H1 (cell line): ENCODE measurements at places on chromosomes 1 and 21. TPM values are rescaled to one million over a fixed set of nuclear protein-coding genes. Genes with fewer than 3 reads are reported as not detected.
A peak's percentile ranks its signal among the peaks of the same experiment; 100 is the strongest.

DNA sequence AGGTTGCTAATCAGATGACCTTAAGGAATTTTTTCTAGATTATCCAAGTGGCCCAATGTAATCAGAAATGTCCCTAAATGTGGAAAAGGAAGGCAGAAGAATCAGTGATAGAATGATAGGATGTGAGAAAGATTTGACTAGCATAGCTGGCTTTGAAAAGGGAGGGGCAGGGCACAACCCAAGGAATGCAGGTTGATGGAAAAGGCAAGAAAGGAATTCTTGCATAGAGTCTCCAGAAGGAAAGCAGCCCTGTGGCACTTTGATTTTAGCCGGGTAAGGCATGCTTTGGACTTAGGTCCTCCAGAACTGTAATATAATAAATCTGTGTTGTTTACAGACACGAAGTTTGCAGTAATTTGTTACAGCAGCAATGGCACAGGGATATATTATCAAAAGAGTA lies 375.7 kb upstream of the B3GALT2 start:
- DNase-seq = no peak

DNA sequence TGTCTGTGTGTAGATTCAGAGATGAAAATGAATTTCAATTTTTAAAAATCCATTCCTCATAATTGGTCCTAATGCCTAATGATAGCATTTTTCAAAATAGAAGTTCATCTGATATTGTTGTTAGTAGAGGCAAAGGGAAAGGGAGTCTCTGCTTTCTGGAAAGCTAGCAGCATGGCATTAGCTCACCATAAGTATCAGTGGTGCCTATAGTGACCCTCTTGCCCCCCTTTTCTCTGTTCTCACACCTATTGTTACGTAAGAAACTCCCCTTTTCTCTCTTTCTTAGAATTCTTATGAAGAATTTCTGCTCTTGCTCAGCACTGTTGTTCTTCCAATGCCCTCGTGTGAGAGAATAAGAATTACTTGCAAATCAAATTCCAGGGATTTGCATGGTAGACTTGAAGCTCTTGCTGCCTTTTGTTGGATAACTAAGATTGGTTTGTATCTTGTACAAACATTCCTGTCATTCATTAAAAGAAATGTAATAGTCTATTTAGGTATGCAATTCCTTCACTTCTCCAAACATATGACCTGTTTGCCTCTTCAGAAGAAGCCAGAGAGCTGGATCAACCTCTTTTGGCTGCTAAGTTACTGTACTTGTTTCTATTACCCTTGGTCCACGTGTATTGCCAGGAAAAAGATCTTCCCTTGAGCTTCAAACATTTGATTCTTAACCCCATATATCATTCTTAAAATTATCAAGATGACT lies 69.2 kb upstream of the MAGI3 start:
- DNase-seq = no peak

C1orf146 gene
- total RNA-seq = not detected in 2 replicates

KRTAP15-1 gene
- total RNA-seq = not detected in 2 replicates

- DNase-seq = no peak
Observed at GRCh38 chr1:218616681-218617080, 271.5 kb downstream of the TGFB2 start.

CFHR3 gene
- total RNA-seq = 0.52 and 1.0 TPM in 2 replicates

DNA sequence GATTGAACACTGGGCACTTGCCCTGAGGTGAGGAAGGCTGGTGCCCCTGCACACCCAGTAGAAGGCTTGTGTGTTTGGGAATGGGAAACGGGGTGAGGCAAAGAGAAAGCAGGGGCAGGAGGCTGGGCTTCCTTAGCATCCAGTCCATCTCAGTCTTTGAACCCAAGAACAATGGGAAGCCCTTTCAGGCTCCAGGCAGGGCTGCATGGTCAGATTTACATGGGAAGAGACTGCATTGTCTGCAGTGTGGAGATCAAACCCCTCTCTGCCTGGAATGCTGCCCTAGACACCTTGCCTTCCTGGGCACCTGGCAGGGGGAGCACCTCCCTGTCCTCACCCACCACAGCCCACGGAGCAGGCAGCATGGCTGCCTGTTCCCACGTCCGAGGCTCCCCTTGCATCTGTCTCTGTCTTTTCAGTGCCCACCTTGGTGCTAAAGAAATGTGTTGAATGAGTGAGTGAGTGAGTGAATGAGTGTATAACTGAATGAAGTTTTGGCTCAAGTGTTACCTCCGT lies 268.5 kb downstream of the GRIK3 start:
- no peak for DNase-seq

DNA sequence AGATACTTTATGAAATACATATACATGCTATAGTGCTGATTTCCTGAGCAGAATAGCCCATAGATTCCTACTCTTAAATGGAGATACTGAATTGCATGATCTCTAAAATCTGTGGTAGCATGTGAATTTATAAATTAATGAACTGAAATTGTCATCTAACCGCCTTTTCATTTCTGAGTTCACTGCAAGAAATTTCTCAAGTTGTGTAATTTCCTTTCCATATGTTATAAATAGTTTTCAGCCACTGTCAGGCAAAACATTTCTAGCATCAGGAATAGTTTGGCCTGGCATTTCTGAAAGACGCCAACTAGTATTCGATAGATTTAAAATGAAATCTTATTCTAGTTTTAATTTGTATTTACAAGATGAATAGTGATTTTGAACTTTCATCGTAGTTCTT lies 310.1 kb downstream of the USH2A start:
- DNase-seq = no peak

- no peak for DNase-seq
Observed at GRCh38 chr1:212605441-212606394, 2.8 kb upstream of the ATF3 start.

DNA sequence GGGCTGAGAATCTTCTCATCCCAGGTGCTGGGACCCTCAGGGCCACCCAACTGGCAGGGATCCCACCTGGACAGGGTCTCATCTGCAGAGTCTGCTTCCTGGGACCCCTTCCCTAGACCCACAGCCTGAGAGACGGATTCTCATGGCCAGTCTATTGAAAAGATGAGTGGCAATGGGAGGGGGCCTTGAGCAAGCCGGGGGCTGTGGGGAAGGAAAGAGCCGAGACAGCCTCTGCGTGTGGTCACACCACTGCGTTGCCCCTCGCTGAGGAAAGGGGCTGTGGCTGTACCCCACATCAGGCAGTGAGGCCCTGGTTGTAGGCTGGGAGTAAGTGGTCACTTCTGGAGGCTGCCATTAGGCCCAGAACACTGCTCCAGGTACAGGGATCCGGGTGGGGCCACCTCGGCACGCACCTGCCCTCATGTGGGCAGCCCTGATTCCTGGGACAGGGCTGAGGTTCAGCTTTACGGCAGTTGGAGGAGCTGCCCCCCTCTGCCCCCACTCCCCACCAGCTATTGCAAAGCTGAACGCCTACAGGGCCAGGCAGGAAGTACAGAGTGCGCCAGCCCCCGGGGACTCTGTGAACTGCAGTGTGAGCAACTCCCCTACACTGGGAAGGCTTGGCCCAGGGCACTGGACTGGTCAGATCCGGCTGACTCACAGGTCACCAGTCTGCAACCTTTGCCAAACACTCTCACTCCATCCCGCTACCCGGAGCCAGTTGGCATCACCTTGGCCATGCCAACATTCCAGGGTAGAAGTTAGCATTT lies 106.9 kb downstream of the RIPK4 start:
- no peak for DNase-seq

- no peak for DNase-seq
Observed at GRCh38 chr1:218345673-218346390, 696 bp downstream of the TGFB2 start.

DNA sequence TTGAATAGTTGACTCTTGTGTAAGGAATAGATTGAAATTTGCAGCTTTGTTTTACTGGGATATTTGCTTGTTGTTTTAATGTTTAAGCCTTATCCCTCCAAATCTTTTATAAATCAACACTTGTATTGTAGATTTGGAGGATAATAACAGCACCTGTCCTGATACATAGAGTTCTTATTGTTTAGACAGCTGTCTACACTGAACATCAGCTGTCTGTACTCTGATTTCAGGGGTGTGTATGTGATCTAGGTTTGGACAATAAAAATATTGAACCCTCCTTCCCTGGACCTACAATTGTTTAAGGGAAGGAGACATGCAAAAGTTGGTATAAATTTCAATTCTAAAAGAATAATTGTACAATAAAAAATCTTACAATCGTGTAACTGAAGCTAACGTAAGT lies 48.3 kb upstream of the DPH5 start:
- no peak for DNase-seq

DNA sequence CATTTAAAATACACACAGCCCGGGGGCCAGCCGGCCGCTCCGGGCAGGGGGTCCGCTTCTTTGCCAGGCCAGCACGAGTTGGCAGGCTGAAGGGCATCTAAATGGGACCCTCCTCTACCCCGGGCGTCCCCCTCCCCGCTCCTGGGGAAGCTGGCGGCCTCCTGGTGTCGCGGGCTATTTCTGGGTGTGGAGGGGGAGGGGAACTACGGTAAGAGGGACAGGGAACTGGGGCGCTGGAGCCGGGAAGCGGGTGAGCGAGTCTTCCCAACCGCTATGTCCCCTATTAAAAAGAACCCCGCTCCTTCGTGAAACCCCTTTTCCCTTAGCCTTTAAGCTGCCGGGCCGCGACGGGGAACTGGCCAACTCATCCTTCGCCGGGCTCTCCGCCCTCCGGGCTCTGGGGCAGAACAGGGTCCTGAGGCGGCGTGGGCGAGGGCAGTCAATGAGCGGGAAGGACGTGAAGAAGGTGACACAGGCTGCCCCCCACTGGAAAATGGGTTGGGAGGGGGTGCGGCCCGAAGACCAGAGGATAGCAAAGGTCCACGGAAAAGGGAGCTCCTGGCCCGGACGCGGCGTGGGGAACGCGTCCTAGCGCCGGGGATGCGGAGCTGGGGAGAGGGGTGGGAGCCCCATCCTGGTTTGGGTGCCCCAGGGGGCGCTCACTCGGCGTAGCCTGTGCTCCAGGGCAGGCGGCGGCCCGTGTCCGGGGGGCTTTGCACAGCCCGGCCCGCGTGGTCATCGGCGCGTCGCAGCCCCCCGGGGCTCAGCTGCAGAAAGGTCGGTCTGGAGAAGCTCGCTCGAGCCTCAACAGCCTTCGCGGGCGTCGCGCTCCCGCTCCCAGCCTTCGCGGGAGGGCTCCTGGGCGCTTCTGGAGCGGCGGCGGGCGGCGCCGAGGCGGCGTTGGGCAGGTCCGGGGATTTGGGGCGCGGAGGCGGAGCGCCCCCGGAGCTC lies 544 bp downstream of the PPM1J start:
- DNase-seq = peak; percentile 74

DNA sequence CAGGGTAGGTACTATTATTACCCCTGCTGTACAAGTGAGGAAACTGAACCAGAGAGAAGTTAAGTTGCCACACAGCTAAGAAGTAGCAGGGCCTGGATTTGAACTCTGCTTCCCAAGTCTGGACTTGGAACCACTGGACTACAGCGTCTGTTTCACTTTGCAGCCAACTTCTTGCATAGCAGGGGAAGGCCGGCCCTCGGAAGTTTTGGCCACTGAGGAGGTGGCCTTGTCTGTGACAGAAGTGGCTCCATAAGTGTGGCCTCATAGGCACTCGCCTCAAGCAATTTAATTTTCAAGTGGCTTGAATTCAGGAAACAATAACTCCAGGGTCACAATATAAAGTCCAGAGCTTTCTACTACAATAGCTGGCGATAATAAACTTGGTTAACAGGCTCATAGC lies 41.4 kb downstream of the PLEKHA6 start:
- DNase-seq = no peak

BCL2L15 gene
- total RNA-seq = 0.11 and 0.32 TPM in 2 replicates

GRCh38 chr1:204359131-204359473 lies 627 bp downstream of the PLEKHA6 start:
- DNase-seq = peak; percentile 66

DNA sequence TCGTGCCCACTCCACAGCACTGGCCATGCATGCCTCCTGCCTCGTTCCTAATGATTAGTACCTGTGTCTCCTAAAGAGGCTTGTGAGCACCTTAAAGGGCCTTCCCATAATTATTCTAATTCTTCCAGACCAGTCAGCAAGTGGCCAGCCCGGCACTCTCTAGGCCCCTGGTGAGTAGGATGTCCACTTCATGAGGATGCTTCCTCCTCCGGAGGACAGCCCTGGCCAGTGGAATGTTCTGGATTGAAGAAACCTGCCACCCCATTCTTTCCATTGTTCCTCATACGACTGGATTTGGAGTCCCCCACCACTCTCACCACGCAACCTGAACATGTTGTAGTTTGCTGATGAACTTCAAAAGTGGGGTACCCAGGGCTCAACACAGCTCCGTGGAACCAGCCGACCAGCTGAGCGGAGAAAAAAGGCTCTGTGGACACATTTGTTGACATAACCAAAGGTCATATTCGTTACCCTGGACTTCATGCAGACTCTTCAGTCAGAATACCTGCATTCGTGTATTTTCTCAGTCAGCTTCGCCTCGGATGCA lies 46.7 kb upstream of the LBR start:
- no peak for DNase-seq

URB2 gene
- total RNA-seq = 33.0 and 33.5 TPM in 2 replicates

GRCh38 chr1:201461645-201462441 lies 7.1 kb downstream of the PHLDA3 start:
- no peak for DNase-seq

LGR6 gene
- total RNA-seq = 0.50 and 1.1 TPM in 2 replicates

CLDN8 gene
- total RNA-seq = not detected in 2 replicates

ITLN2 gene
- total RNA-seq = 4.7 and 5.6 TPM in 2 replicates

DNA sequence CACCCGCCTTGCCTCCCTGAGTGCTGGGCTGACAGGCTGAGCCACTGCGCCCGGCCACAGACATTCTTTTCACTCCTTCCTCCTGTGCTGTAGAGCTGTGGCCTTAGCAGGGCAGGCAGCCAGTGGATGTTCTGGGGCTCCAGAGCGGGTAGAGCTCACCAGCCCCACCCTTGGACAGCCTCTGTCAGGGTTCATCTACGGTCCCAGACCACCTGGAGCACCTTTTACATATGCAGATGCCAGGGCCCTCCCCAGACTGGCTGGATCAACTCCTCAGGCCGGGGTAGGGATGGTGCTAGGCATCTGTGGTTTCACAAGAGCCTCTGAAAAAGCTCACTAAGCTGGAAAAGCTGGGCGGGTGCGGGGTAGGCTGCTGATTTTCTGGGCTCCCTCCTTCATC lies 4.6 kb downstream of the ATP13A2 start:
- no peak for DNase-seq

PGBD5 gene
- total RNA-seq = 18.4 and 21.2 TPM in 2 replicates

GRCh38 chr1:48030696-48031365 lies 33.6 kb upstream of the TRABD2B start:
- DNase-seq = no peak

- DNase-seq = no peak
Observed at GRCh38 chr1:55071477-55071876, 32.1 kb downstream of the PCSK9 start.

GRCh38 chr1:6473974-6474814 lies 8.2 kb upstream of the TNFRSF25 start:
- DNase-seq = peak; percentile 51

DNA sequence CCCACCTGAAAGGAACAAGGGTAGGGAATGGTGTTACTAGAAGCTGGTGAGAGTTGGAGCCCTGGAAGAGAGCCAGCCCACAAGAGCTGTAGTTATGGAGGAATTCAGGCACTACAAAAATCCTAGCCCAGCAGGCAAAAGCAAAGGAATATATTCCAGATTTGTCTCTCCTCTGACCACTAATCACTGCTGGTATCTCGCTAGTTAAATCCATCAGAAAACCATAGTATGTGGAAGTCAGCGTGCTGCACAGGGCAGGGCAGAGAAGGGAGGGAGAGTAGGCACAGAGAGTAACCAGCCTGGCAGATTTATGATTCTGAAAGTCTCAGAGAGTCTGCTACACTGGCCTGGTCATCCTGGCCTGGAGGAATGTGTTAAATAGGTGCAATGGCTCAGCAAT lies 88.6 kb downstream of the SELENOF start:
- no peak for DNase-seq

GRCh38 chr1:237736372-237737029 lies 154.2 kb downstream of the ZP4 start:
- no peak for DNase-seq
